ENCODE measurements at places on chromosomes 13 and 19.

DNA sequence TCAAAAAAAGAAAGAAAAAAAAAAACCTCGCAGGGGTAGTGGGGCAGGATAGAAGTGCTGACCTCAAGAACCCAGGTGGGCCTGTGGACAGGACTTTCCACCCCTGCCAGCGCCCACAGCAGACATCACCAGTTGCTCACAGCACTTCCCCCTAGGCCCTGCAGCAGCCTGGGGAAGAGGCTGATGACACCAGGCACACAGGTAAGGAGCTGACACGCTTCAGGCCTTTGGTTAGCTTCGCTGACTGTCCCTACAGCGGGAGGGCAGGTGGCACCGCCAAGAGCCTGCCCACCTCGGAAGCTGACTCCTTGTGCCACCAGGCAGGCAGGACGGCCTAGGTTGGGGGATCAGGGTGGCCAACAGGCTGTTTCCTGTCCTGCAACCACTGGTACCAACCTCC lies 8.9 kb downstream of the LONP1 start:
- no peak for DNase-seq

DNA sequence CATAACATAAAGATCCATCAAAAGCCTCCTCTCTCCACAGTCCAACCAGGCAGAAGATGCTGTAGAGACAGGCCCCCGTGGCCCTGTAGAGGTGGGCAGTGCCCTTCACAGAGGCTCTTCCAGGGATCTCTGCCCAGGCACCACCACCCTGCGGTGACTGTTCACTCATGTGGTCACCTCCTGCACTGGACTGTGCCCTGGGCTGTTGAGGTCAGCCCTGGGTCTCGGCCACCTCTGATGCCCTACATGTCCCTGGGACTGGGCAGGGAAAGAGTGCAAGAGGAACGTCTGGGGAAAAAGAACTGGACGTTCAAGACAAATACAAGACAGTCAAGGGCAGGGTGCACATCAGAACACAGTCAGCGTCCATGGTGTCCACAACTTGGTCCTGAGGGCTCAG lies 22.3 kb downstream of the PEPD start:
- DNase-seq = no peak

GRCh38 chr13:49140910-49141611 lies 79.1 kb upstream of the MLNR start:
- no peak for DNase-seq

DNA sequence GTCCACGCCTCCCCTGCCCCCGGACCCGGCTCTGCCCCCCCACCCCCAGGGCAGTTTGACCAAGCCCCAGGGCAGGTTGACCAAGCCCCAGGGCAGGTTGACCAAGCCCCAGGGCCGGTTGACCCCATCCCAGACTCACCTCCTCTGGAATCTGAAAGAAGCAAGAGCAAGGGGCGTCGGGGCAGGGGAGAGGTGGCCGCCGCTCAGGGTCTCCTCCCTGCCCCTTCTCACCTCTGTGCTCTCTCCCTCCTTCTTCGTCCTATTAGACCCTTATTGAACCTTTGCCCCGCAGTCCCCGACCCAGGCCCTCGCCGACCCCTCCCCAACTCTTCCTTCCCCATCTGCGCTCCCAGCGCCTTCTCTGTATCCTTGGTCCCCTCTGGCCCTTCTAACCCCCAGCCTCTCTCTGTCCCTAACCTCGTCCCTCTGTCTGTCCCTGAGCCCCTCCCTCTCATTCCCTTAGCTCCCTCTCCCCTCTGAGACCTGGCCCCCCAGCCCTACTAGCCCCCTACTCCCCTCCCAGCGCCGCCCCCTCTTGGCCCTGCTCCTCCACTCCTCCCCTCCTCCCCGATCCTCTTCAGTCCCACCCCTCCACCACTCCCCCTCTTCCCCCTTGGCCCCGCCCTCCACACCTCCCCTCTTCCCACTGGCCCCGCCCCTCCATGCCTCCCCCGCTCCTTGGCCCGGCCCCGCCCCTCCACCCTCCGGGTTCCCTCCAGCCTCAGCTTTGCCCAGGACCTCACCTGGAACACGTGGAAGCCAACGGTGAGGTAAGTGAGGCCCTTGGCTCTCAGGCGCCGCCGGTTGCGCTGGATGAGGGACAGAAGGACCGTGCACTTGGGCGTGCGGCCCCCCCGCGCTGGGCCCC lies 7.6 kb downstream of the CAPN12 start:
- peak; percentile 24 for DNase-seq

DNA sequence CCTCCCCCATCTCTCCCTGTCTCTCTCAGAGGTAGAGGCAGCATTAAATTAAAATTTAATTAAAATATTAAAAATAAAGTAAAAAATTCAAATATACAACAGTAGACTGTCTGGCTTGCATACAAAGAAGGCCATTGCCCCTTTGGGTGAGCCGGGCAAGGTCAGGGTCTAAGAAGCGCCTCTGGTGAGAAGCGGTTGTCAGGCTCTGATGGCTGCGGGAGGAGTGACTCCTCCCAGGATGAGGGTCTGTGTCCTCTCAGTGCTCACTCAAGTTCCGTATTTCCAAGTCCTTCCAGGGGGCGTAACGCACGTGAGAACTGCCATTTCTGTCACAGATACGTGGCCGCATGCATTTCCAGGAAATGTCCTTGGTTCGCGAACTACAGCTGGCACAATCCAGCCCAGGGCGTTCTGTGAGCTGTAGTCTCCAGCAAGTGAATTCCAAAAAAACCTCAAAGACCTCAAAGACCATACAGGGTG lies 737 bp upstream of the ZNF181 start:
- no peak for DNase-seq

DNA sequence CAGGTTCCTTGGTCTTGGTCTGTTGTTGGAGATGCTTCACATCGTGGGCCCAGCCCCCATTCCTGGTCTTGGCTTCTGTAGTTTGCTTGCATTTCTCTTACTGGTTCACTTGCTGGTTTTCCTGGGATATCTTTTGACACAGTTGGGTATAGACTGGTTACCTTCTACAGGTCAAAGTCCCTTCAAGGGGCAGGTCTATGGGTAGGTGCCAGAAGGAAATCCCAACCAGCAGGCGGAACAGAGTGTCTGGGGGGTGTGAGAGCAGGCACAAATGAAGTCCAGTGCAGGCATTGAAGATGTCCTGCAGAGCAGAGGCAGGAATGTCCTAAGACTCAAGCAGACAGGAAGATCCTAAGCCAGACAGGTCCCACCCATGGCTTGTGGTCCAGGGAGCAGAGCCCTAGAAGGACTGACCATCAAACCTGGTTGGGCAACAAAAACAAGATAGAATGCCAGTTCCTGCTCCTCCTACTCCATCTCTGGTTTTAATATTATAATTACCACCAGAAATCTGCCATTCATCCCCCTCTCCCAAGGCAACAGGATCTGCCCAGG lies 17.7 kb upstream of the WASF3 start:
- no peak for DNase-seq

GRCh38 chr19:1825909-1826556 lies 14.0 kb upstream of the ATP8B3 start:
- peak; percentile 15 for DNase-seq

GRCh38 chr19:2827840-2828489 lies 8.3 kb downstream of the ZNF554 start:
- DNase-seq = no peak

- no peak for DNase-seq
Observed at GRCh38 chr13:36530050-36530789, 97.9 kb downstream of the CCNA1 start.

DNA sequence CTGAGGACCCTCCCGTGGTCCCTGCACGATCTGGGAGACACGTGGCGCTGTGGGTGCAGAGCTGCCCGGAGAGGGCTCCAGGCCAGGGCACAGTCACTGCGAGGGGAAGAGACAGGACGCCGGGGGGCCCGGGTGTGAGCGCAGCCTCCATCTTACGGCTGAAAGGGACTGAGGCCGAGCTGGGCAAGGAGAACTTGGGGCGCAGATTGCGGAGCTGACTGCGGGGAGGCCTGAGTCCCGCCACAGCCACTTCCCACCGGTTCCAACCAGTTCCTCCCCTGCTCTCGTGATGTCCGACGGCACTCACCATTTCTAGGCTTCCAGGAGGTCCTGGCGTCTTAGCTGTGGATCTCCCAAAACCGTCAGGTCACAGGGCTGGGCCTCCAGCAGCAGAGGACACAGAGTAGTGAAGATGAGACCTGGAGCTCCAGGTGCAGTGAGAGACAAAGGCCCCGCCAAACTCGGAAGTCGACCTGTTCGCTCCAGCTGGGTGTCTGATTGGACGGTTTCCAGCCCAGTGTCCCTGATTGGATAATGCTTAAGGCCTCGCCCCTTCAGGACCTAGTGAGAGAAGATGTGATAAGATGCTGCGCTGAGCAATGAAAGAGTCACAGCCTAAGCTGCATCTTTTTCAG lies 4.8 kb upstream of the ZNF253 start:
- peak; percentile 60 for DNase-seq

GRCh38 chr13:78022164-78022877 lies 103.7 kb upstream of the EDNRB start:
- DNase-seq = no peak

GRCh38 chr13:97328222-97328790 lies 105.7 kb upstream of the RAP2A start:
- no peak for DNase-seq

DNA sequence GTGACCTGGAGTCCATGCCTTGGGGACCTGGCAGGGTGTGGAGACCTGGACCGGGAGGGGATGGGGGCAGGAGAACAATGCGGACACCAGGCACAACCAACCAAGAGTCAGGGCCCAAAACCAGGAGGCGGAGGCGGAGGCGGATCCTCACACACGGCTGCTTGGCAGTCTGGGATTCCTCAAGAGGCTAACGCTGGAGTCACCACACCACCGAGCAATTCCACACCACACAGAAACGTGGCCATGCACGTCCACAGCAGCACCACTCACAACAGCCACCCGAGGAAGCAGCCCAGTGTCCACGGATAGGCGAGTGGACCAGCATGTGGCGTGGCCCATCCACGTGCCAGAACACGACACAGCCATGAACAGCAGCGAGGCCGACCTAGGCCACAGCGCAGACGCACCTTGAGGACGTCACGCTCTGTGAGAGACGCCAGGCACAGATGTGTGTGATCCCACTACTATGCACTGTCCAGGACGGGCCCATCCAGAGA lies 17.7 kb downstream of the SBNO2 start:
- DNase-seq = no peak

GRCh38 chr13:85406269-85406975 lies 392.8 kb downstream of the SLITRK6 start:
- DNase-seq = no peak

DNA sequence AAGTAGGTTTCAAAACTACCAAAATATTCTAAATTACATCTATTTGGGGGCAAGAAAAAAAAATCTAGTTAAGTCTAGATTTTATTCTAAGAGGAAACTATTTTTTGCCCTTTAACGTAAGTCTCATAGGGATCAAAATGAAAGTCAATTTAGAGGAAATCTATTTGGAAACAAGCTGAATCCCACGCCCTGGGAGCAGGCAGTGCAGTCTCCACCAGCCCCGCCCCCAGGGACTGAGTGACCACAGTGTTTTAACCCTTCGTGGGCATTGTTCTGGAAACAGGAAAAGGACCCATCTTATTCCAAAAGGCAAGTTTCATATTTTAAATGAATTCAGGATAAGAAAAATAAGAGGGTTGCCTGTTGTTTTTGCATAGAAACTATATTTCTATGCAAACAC lies 209.7 kb downstream of the SPRY2 start:
- DNase-seq = no peak

DNA sequence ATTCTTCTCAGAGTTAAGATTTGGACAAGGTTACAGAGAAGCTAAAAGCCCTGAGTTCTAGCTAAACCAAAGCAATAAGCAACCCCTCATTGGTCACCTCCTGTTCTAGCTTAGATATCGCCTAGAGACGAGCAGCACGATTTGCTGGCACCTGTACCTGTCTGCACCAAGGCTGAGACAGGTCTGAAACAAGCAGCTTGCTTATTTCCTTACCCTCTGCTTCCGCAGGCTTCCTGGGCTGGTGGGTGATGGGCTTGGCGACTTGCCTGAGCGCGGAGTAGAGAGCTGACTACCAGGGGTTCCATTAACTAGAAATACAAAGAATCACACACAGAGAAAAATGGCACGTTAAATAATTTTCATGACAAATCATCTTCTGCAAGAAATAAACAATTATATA lies 276.9 kb downstream of the DCLK1 start:
- no peak for DNase-seq

DNA sequence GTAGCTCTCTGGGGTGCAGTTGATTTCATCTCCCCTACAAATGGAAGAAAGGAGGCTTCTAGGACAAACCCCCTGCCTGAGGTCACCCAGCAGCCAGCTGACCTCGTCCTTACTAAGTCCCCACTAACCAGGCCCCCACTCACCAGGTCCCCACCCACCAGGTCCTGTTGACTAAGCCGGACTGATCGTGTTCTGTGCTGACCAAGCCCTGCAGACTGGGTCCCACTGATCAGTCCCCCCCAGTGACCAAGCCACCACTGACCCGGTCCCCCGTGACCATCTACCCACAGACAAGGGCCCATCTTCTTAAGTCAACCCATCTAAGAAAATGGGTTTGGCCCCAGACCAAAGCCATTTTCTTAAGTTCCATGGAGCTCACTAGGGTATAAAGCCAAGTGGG lies 36.8 kb upstream of the TPM4 start:
- no peak for DNase-seq

DNA sequence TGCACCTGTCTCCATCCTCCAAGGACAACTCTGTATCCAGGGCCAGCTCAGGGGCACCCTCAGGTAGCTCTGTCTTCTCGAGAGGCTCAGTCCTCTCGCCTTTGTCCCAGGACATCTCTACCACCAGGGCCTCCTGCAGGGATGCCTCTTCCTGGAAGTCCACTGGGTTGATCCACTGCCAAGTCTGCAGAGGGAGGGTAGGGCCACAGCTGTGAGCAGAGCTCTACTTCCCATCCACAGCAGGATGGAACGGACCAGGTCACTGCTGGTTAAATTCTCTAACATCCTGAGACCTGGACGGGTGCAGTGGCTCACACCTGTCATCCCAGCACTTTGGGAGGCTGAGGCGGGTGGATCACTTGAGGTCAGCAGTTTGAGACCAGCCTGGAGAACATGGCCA lies 26.8 kb downstream of the IL12RB1 start:
- no peak for DNase-seq

DNA sequence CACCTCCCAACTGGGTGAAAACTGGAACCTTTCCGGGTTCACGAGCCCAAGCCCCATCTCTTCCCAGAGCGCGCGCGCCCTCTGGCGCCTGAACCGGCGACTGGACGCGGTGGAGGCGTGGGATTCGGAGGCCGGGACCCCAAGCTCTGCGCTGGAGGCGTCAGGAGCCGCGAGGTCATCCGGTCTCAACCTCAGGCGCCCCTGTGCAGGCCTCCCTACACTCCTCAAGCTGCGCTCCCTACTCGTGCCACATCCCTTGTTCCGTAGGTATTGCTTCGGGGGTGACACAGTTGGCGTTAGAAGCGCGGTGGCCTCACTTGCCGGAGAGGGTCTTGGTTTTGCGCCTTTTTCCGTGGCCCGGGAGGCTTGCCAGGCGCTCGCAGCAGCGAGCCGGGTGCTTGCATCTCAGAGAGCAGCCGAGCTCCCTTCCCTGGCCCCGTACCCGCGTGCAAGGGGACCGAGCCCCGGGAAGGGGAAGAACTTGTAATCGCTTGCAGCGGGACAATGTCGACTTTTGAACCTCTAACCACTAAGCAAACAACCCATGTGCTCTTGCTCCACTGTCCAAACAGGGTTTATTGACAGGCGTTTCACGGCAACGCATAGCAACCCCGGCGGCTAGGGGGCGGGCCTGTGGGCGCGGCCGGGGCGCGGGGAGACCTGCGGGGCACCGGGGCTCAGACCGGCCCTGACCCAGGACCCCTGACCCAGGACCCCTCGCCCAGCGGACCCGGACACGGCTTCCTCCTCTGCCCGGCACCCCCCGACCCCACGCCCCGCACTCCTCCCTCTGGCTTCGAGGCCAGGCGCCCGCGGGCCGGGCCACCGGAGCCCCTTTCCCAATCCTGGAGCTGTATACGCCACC lies 8.5 kb downstream of the CDX2 start:
- DNase-seq = no peak
